ENCODE measurements at places on chromosomes 6 and 20.

- DNase-seq, result peak; percentile 39
Measured at GRCh38 chr20:49276961-49277785, 684 bp downstream of the ZNFX1 start.

DNA sequence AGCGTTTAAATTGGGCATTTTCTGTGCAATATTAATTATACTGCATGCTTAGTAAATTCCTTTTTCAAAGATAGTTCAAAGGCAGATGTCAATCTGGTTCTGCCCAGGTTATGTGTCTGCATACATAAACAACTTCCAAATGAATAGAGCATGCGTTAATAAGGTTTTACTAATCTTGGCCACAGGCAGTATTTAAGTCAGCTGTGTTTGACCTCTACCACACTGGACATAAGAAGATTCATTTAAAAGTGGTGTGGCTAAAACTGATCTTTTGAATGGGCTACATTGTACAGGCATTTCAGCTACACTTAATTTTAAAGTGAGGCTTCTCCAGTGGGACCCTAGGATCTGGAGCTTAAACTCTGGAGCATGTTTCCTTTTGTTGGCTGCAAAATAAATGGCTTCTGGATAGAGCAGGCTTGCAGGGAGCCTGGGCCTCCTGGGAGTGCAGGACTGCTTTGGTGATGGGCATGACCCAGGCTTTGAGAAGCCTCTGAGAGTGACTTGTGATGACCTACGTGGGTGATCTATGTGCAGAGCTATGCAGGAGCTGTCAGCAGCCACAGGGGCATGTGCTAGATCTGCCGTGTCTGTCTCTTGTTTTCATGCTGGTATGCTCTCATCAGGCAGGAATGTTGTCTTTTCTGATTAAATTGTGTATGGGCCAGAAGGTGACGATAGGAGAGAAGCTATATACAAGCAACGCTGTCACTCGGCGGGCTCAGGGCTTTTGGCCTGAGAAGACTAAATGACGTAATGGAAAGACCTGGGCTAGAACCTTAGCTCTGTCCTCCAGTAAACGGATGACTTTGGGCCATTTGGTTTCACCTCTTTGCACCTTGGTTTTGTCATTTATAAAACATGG, 331.2 kb downstream of the QKI start:
- DNase-seq, result no peak

GRCh38 chr6:28303570-28303969, 22.2 kb downstream of the PGBD1 start:
- DNase-seq, result no peak

DNA sequence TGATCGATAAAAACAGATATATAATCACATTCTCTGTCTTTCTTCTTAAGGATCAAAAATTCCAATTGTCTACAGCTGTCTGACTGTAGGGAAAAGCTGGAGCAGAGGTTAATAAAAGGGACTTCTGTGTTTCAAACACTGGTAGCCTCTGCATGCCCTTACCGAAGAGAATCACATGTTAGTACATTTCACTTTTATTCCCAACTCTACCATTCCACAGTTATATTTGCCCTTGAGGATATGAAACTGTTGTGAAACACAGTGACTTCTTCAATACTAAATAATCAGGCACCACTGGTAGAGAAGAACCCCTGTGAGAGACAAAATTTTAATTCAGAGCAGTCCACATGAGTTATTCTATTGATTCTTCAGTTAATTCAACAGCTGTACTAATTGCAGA, 1187.3 kb upstream of the CITED2 start:
- DNase-seq, result no peak

- DNase-seq, result no peak
Measured at GRCh38 chr6:132005178-132005577, 54.0 kb upstream of the CCN2 start.

GRCh38 chr6:149134511-149134933, 183.0 kb upstream of the TAB2 start:
- no peak for DNase-seq

All from stimulated activated CD4-positive, alpha-beta T cell treated with anti-CD3 and anti-CD28 coated beads, Interleukin-4, amount 100 ng/mL, for 4 hours (primary cell).